Iris pigment epithelial cell (primary cell): ENCODE measurements at places on chromosomes 5 and 9.

DNA sequence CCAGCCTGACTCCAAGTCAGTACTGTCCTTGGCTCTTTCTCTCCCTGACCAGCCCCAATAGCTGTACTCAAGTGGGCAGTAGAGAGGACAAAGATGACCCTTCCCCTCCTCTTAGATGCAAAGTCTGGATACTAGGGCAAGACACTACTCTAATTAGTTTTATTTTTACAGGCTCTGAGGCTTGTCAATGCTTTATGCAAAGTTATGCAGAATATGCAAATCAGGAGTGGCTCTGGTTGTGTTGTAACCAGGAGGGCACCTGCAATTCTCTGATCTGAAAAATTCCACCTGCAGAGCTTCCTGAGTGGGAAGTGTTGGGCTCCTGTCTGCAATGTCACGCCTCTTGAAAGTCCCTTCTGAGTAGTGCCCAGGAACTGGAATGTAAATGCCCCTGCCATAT lies 201.5 kb downstream of the RGS3 start:
- DNase-seq, result no peak

GRCh38 chr5:180250329-180250728 lies 41.3 kb upstream of the RASGEF1C start:
- no peak for DNase-seq

- no peak for DNase-seq
These were observed 328.6 kb downstream of the ENC1 start for GRCh38 chr5:74311961-74312360.

DNA sequence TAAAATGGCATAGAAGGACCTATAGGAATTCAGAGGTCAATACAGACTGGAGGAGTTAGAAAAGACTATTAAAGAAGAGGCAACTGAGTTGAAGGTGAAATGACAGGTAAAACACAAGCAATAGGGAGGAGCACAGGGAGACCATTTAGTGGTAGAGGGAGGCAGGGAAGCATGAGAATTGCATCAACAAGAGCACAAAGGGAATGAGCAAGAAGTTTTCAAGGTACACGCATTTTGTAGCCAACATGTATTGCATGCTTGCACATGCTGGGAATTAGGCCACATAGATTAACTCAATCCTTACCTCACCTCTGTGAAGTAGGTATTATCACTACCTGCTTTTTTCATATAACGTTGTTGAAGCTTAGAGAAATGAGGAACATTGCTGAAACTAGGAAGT lies 42.3 kb downstream of the PLPP1 start:
- no peak for DNase-seq

GRCh38 chr9:108628316-108628715 lies 227.5 kb downstream of the ACTL7B start:
- no peak for DNase-seq

- DNase-seq, result peak; percentile 46
These were observed 1.0 kb downstream of the SET start for GRCh38 chr9:128689820-128690683.

- no peak for DNase-seq
These were observed 245.5 kb downstream of the KCTD16 start for GRCh38 chr5:144416196-144416595.

- no peak for DNase-seq
These were observed 1920.2 kb downstream of the MAT2B start for GRCh38 chr5:165425594-165425993.

- no peak for DNase-seq
These were observed 19.1 kb downstream of the TGFBI start for GRCh38 chr5:136047858-136048257.

DNA sequence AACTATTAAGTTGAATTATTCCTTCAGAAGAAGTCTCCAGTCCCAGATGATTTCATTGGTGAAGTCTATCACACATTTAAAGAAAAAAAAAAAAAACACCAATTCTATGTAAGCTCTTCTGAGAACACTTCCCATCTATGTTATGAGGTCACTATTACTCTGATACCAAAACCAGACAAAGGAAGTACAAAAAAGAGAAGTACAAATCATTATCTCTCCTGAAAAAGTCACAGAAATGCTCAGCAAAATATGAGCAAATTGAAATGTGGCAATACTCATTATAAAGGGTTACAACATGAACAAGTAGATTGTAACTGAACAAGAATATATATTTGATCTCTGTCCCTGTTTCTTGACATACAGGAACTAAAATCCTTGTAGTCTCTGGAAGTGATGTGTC lies 280.4 kb downstream of the TLE1 start:
- DNase-seq, result no peak

DNA sequence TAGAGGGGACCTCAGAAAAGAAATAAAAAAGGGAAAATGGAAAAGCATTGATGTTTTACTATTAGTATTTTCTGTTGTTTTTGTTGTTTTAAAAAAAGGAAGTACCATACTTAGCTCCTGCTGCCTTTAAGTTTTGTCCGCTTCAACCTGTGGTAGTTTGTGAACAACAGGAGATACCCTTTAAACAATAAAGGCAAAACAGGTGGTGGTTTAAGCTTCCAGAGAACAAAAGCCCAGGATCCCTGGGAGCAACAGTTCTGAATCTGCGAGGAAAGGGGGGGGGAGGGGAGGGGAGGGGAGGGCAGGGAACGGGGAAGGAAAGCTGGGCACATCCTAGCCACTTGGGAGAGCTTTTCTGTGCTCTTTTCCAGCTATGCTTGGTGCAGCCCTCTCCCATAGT lies 2.1 kb upstream of the PSIP1 start:
- DNase-seq, result no peak

DNA sequence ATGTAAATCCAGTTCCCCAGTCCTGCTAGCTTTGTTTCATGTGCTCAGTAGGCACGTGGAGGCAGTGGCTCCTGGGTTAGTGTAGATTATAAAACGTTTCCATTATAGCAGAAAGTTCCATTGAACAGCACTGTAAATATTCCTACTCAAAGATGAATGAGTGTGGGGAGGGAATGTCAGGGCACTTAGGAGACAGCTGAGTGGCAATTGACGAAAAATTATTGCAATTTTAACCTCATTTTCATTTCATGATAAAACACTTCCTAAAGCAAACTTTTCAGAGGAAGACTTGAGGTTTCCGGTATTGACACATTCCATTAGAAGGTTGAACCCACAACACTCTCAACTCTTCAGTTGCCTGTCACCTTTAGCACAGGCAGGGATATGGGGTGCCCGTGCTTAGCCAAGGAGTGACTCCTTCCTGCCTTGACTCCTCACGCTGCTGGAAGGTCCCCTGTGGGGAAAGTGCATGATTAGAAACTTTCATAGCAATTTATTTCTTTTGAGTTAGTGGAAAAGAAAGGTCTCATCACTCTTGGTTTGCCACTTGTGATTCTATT lies 41.2 kb downstream of the SLC46A2 start:
- DNase-seq, result no peak

DNA sequence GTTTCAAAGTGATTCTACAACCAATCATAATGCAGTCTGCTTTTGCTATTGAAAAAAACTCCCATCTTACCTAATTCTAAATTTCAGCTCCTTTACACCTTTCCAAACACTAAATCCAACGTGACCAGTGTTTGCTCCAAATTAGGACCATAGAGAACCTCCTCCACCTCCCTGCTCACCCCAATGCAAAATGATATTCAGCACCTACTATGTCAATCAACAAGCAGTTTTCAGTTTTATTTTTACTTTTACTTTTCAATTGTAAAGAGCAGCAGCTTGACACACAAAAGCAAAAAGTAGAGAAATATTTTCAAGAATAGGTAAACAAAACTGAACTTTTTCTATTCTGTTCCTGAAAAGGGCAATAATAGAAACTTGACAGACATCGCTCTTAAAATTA lies 3.4 kb downstream of the FAM13B start:
- no peak for DNase-seq

GRCh38 chr9:89395931-89396710 lies 77.8 kb downstream of the SECISBP2 start:
- no peak for DNase-seq

DNA sequence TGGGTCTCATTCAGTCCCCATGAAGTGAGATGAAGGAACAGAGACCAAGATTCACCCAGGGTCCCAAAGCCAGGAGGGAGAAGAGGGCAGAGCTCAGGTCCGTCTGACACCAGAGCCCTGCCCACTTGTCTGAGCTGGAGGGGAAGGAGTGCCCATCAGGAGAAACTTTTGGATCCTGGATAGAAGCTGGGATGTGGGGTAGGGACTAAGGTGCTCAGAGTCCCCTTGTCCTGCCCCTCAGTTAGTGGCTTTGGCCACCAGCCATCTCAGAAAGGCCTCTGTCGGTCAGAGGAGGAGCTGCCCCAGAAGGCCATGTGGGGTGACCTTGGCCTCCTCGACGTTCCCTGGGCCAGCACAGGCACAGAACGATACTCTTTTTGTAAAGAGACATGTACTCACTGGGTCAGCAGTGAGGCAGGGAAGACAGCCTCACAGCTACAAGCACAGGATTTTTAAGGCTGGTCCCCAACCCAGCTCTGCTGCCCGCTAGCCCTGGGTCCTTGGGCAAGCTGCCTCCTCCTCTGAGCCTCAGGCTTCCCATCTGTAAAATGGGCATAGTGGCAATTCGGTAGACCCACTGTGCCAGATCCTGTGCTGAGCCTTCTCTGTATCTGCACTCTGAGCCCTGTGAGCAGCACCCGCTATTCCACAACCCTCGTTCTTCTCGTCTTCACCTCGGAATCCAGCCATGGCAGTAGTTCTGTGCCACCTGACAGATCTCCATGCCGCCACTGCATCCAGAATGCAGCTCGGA lies 49.4 kb downstream of the C9orf50 start:
- DNase-seq, result no peak

DNA sequence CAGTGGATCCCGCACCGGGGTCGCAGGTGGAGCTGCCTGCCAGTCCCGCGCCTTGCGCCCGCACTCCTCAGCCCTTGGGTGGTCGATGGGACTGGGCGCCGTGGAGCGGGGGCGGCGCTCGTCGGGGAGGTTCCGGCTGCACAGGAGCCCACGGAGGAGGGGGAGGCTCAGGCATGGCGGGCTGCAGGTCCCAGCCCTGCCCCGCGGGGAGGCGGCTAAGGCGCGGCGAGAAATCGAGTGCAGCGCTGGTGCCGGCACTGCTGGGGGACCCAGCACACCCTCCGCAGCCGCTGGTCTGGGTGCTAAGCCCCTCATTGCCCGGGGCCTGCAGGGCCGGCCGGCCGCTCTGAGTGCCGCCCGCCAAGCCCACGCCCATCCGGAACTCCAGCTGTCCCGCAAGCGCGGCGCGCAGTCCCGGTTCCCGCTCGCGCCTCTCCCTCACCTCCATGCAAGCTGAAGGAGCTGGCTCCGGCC lies 120.6 kb upstream of the MEF2C start:
- DNase-seq, result no peak

GRCh38 chr5:170848033-170848432 lies 13.8 kb upstream of the RANBP17 start:
- peak; percentile 43 for DNase-seq

GRCh38 chr5:39892708-39893107 lies 467.9 kb upstream of the DAB2 start:
- peak; percentile 69 for DNase-seq

DNA sequence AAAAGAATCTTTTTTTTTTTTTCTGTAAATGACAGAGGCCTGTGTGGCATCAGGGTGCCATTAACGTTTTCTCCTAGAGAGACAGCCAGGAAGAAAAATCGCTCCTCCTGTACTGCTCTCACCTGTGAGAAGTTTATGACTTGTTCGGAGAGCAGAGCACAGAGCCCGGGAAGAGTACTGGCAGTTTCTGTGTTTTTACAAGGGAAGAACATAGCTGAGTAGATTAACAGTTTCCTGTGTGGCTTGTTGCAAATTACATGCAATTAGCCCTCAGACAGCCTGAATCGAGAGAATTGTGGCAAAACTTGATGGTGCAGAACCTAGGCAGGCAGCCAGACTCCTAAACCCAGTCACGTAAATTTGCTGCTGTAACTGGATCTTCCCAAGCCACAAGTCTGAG lies 32.1 kb downstream of the PRKACG start:
- no peak for DNase-seq

DNA sequence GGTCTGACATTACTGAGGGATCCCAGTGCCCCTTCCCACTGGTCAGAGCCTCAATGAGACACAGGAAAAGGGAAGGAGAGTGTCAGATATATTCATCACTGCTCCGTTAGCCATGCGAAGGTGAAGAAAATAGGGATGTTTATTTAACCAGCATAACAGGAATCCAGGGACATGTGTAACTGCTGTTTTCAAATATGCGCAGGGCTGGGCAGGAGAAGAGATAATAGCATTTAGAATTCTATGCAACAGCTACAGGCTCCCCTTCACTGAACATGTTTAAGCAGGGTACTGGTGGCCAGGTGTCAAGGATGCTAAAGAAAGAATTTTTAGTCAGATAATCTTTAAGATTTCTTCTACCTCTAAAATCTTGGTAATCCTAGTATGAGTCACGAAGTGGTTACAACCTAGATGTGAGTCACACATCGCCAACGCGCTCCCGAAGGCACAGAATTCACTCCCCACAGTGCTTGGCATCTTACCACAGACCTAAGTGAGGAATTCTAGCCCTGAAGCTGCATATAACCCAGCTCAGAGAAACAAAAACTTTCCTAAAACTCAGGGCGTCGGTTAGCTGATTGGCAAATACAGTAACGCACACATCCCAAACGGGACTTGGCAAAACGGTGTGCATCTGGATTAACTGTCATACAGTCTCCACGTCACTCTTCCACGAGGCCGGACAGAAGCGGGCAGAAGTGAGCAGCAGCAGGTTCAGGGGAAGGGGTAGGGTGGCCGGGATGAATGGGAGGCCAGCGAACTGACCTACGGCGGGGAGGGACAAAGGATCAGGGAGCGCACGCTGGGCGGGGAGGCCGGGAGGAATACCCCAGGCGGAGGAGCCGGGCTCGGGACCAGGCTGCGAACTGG lies 1.1 kb downstream of the CTNNAL1 start:
- DNase-seq, result peak; percentile 95

DNA sequence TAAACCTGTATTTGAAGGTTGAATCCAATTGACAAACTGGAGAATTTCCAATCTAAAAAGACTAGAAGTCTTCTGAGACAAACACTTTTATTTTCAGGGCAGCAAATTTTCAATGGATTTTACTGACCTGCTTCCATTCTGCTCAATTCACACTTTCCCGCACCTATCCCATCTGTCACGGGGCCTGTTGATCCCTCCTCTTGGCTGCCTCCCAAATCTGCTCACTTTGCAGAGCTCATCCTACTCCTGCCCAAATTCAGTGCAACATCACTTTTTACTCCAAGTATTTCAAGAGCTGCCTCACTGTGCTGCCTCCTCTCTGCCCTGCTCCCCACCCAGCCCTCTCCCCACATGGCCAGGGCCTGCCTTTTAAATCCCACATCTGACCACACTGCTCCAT lies 35.1 kb downstream of the GOLM1 start:
- DNase-seq, result no peak

GRCh38 chr5:79630444-79630843 lies 18.2 kb downstream of the TENT2 start:
- no peak for DNase-seq
